Non-pigmented ciliary epithelial cell (primary cell): ENCODE measurements at places on chromosomes 12 and 14.

GRCh38 chr14:97719931-97720330, 922.7 kb downstream of the VRK1 start:
- DNase-seq: no peak

- no peak for DNase-seq
These were observed 394.9 kb downstream of the CCDC91 start for GRCh38 chr12:28585146-28585545.

DNA sequence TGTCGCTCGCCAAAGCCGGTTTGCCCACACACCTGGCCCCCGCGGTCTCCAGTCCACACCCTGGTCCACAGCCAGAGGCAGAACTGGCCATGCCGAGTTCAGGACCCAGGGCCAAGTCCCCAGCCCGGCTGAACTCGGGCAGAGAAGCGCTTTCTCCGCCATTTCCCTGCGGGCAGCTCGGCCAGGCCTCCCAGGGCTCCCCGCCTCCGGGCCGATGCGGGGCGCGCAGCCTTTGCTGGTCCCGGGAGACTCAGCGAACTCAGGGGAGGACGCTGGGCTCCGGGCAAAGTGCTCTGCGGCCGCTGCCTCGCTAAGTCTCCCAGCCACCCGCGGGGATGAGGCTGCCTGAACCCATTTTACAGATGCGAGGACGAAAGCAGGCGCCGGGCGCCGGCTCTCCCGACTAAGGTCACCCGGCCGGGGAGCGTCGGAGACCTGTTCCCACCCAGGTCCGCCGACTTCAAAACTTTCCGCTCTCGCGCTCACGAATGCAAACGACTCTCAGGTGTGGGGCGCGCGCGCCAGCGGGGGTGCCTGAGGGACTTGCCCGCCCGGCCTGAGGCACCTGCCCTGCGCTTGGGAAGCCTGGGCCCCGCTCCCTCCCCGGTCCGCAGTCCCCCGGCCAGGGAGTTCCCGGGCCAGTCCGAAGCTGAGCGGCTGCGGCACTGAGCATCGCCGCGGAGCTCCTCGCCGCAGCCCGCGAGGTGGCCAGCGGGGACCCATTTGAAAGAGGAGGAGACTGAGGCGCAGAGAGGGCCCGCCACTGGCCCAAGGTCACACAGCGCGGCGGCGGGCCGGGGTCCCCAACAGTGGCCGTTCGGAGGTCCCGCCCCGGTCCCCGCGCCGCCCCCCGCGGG, 627 bp downstream of the TESC start:
- DNase-seq: no peak

DNA sequence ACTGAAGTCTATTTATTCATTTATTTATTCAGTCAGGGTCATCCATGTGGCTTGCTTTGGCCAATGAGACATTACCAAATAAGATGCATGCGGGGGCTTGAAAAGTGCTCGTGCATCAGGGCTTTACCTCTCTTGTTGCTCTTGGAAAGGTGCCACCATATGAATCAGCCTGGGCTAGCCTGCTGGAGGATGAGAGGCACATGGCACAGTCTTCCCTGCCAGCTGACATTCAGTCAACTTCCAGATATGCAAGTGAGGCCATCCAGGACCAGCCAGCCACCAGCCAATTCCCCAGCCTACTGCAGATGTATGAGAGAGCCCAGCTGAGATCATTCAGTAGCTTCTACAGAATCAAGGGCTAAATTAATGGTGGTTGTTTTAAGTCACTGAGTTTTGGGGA, 105.2 kb upstream of the RPH3A start:
- DNase-seq: peak; percentile 1

DNA sequence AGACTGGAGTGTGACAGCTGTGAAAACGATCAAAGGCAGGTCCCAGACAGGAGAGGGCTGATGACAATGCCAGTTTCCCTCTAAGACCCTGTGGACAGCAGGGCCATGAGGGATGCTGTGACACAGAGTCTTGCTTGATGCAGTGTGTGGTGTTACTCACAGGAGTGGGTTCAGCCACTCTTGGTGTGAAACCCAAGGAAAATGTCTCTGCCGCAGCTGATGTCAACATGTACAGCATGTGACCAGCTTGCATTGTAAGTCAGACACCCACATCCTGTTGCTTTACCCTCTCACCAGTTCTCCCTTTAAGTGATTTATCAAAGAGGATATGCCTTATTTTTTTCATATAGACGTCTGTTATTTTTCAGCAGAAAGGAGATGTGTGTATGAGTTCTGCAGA, 268.6 kb downstream of the BTG1 start:
- DNase-seq: peak; percentile 27

DNA sequence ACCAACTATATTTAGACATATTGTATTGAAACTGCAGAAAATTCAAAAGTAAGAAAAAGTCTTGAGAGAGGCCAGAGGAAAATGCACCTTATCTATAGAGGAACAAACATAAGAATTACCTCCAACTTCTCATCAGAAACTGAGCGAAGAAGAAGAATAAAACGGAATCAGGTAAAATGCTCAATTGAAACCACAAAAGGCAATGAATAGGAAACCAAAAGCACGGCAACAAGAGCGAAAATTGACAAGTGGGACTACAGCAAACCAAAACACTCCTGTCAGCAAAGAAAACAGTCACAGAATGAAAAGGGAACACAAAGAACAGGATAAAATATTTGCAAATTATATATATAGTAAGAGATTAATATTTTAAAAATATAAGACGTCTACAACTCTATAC, 61.9 kb upstream of the PARP11 start:
- no peak for DNase-seq

DNA sequence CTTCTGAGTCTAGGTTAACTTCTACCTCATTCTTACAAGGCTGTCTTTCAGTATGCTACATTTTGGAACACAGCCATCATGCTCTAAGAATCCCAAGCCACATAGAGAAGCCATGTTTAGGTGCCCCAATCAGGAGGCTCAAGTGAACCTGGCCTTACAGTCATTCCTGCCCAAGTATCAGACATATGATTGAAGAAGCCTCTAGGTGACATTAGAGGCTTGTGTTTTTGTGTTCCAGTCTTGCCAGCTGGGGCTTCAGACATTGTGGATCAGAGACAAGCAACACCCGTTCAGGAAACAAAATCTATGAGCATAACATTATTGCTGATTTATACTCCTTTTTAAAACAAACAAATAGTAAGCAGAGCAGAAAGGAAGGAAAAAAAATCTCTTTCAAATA, 8.1 kb upstream of the SLC16A7 start:
- DNase-seq: no peak

GRCh38 chr12:2691006-2691344, 103.8 kb upstream of the FKBP4 start:
- no peak for DNase-seq

DNA sequence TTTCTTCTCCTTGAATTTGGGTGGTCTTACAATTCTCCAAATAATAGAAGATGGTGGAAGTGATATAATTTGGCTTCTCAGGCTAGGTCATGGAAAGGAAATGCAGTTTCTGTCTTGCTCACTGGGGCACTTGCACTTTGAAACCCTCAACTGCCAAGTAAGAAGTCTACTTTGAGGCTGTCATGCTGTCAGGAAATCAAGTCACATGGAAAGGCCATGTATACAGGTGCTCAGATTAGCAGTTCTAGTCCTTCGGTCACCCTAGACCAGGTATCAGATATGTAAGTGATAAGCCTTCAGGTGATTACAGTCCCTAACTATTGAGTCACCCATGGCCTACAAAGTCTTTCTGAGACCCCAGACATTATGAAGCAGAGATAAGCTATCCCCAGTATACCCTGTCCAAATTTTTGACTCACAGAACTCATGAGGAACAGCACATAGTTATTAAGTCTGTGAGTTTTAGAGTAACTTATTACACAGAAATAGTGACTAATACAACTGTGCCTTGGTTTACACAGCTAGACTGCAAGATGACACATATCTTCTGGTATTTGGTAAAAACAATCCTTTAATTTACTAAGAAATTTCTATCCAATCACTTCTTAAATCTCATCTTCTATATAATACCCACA, 26.3 kb upstream of the BBS10 start:
- peak; percentile 14 for DNase-seq

DNA sequence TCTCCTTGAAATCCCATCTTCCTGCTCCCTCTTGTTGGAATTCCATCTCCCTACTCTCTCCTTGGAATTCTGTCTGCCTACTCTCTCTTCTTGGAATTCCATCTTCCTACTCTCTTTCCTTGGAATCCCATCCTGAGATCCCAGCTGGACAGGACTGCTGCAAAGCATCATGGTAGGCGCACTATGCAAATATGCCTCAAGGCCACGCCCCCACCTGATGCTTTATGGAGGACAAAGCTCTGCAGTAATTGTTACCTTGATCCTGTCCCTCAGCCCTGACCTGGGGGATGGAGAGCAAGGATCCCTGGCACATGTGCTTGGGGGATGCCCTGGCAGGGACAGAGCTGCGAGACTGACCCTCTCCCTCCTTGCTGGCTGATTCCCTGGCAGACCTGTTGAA, 185.6 kb downstream of the TBX5 start:
- no peak for DNase-seq

DNA sequence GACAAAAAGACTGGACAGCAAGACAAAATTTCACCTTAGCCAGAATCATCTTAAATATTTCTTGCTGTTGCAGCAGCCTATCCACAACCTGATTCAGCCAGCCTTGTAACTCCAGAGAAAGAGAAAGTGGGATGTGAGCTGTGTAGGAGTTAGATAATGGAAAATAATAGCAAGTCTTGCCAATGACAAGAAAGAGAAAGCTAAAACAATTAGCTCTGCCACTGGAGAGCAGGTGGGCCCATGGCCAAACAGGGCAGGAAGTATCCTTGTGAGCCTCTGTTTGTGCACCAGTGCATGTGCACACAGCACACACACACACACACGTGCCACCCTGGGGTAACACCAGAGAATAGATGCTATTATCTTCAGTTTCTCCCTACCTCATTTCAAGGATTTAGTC, 106.0 kb upstream of the CCDC196 start:
- DNase-seq: no peak

DNA sequence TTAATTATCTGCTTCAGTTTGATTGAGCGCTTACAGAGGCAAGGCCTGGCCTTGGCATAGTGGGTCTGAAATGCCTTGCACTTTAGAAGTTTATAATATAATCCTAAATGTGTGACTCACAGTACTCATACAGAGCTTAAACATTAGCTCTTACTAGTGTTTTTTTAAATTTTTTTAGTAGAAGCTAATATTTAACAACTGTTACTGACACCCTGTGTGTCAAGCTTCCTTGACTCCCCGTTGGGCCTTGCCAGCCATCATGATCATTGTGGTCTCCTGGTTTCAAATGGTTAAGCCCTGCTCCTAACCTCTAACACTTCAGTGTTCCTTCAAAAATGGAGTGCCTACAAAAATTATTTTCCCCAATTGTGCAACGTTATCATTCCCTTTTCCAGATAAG, 126.9 kb downstream of the GALC start:
- DNase-seq: no peak

DNA sequence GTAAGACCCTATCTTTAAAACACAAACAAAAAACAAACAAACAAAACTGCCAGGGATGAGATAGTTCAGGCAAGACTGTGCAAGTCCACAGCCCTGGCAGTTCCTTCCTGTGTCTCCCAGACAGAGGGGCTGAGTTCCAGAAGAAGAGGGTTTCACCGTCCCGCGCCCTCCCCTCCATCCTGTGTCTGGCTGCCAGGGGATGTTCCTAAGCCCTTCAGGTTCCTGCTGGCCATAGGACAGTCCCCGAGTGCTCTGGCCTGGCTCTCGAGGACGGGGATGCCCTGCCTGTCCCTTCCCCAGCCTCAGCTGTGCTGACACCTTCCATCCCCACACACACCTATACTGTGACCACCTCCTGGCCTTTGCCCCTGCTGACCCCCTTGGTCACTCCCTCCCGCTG, 40.6 kb upstream of the EIF5 start:
- no peak for DNase-seq

- no peak for DNase-seq
These were observed 159.1 kb downstream of the ANO4 start for GRCh38 chr12:100953677-100954076.

DNA sequence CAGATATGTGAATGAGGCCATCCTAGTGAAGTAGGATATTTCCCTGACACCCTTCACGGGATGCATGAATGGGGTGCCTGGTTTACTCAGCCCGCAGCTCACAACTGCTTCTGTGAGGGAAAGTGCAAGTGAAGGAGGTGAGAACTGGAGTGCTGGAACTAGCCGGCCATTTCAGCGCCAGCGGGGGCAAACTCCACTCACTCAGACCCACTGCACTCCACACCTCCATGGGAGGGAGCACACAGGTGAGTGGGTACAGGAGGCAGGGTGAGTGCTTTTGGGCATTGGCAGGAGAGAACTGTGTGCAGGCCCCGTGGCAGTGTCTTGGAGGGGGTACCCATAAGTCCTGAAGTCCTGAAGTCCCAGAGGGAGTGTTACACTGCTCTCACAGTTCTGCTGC, 1008.4 kb downstream of the SLC6A15 start:
- DNase-seq: no peak

- DNase-seq: no peak
These were observed 234.3 kb downstream of the DACT1 start for GRCh38 chr14:58872061-58872460.

GRCh38 chr14:96086574-96087077, 47.5 kb downstream of the C14orf132 start:
- DNase-seq: no peak

DNA sequence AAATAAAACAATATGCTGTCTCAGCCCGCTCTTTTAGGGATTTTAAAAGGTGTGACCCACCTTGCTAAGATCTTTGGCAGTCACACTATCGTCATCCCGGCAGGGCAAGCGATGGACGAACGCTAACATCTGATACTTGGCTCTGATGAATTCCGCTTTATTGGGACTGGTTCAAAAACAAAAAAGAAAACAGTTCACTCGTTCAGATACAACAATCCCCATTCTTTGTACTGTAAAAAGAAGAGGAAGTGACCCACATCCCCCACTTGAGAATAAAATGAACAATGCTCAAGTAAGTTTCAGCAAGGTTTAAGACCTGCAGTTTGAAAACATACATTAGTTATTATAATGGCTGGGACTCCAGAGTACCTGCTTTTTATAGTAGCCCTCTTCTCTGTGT, 7.3 kb downstream of the GIT2 start:
- no peak for DNase-seq

- DNase-seq: no peak
These were observed 237.6 kb downstream of the BCAT1 start for GRCh38 chr12:24711056-24712008.

GRCh38 chr12:578748-579419, 84.4 kb downstream of the NINJ2 start:
- no peak for DNase-seq

DNA sequence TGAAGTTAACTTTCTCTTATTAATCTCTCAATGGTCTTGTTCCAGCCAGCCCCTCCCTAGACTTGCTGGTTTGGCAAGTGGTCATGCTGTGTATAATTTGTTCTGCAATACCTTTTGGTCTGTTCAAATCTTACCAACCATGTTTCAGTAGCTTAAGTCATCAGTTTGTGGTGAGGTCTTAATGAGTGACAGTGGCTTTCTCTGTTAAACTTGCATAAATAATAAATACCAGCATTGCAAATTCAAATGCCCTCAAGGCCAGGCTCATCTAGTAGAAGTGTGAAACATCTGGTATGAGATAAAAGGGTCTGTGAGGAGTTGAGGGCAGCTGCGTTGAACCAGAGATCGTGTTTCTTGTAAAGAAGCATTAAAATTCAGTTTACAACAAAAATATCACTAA, 319.5 kb downstream of the TMEM117 start:
- DNase-seq: no peak
